GM13976 (cell line): ENCODE measurements at places on chromosomes 12 and 14.

GRCh38 chr14:26929361-26929760, 331.5 kb upstream of the NOVA1 start:
- DNase-seq = no peak

DNA sequence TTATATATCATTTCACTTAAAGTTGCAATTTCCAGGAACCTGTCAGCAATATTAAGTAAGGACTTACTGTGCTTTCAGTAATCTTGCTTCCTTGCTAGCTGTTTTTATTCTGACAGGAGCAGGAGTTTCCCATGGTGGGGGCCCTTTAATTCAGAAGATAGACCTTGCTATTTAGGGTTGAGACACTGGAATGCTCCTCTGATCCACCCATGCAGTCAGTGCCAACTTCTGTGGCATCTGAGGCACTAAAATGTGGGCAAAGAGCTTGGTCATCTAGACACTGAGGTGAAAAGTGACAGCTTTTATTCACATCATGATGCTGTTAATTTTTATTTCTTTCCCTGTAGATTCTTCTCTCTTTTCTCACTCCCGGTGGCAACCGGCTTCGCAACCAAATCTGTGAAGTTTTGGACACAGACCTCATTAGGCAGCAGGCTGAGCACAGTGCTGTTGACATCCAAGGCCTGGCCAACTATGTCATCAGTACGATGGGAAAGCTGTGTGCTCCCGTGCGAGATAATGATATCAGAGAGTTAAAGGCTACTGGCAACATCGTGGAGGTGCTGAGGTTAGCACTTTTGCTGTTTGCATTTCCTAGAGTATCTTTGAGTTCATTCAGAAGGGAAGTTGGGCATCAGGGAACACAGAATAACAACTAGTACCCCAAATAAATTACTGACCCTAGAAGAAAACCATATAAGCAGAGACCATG, 18.8 kb downstream of the TCP11L2 start:
- no peak for DNase-seq

DNA sequence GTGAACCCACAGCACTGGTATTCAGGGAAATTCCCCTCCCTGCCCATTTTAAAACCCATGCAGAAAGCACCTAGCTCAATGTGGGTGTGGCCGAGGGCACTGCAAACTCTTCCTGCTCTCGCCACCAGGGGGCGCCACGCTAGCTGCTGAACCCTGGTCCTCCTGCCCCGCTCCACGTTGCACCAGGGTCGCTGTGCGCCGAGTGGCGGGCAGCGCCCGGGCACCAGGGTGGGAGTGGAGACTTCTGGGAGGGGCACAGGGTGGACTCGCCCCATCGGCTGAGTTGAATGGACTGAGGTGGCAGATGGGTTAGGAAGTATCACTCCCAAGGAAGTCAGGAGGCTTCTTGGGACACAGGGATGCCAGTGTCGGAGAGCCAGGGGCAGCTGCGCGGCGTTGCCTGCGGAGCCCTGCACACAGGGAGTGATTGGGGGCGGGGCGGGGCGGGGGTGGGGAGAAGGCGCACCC, 48.1 kb upstream of the BCL11B start:
- DNase-seq = peak; percentile 89

DNA sequence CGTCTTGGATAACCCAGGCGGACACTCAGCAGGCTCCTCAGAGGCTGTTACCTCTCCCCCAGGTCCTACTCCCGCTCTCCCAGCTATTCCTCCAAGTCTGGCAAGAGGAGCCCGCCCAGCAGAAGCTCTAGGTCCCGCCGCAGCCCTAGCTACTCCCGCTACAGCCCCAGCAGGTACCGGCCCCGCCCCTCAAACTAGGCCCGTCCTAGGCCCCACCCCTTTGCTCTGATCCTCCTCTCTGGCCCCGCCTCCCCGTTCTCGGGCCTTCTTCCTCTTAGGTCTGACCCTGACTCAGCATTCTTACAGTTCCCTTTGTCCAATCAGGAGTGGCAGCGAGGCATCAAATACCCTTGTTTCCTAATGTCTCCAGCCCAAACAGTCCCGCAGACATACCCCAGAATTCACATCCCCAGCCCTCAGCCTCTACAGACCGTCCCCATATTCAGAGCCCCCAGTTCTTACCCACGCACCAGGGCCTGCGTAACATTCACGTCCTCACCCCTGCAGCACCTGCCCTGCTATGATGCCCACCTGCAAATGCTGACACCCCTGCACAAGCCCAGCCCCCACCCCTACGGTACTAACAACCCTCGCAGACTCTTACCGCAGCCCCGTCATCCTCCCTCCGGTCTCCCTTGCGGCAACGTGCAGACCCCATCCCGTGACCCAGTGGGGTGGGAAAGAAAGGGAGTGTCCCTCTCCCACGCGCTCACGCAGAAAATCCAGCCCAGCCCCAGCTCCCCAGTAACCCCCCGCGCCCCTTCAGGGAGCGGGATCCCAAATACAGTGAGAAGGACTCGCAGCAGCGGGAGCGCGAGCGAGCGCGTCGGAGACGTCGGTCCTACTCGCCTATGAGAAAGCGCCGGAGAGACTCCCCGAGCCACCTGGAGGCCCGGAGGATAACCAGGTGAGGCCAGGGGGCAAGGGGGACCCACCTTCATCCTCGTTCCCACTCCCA, 25.0 kb upstream of the HSPB8 start:
- no peak for DNase-seq

DNA sequence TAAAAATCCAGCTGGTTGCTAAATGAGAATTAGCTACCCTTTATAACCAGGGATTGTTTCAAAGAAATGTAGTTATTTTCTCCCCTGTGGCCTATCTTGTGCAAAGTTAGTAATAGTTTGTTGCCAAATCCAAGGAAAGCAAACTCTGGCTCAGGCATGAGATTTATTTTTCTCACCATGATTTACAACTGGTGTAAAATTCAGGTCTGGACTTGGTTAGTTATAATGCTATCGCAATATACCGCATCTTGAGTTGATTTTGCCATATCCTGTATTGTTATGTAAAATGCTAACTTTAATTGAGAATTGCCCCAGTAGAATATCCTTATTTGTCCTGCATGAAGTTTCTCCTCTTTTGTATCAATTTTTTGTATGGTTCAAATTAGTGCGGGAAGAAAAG, 135.5 kb downstream of the CRADD start:
- DNase-seq = no peak

DNA sequence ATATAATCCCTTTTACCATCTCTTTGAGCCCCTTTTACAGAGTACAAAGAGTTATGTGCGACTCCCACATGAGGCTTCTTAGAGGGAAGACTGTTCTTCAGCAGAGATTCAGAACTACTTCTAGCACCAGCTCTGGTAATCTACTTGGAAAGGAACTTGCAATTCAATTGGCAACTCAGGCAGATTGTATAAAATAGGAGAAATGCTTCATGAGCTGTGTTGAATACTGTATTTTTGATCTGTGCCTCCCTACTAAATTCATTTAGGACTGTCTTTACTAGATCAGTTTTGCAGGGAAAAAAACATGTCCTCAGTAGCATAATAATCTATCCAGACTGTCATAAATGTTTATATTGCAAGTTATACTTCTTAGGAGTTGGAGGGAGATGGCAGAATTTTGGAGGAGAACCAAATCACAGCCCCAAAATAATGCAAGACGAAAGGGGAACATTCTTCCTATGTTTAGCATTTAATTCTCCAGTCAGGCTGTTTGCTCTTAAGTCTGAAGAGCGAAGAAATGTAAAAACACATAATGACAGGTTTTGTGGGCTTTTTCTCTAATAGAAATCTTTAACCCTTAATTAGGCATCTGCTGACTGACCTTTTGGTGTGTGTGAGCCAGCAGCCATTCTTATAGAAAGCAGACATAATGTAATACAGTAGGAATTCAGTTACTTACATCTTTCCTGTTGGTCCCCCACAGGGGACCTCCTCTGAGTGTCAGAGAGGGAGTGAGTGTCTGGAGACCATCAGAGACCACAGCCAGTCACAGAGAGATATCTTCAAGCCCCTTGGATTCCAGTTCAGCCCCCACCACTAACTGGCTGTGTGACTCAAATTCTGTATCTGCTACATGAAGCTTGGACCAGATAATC, 3.9 kb downstream of the ANO4 start:
- DNase-seq = no peak

DNA sequence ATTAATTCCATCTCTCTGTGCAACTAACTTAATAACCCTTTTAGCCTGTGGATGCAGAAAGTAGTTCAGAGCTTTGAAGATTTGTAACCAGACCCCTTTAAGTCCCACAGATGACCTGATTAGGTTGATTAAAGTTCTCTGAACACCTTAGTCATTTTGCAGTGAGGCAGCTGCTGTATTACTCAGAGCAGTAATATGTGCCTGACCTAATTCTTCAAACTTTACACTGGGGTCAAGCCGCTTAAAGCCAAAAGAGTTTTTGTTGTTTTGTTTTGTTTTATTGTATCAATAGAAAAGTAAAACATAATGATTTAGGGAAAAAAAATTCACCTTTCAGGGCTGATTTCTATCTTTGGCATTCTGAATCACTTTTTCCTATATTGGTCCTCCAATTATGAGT, 78.6 kb upstream of the PLEKHG7 start:
- no peak for DNase-seq

- DNase-seq = peak; percentile 59
Measured at GRCh38 chr12:1530592-1531152, 63.7 kb downstream of the FBXL14 start.

GRCh38 chr14:69270795-69271708, 11.1 kb downstream of the GALNT16 start:
- DNase-seq = no peak

GRCh38 chr14:93912782-93913181, 14.4 kb upstream of the FAM181A start:
- no peak for DNase-seq

- DNase-seq = no peak
Measured at GRCh38 chr14:73662487-73662943, 17.7 kb downstream of the DNAL1 start.

DNA sequence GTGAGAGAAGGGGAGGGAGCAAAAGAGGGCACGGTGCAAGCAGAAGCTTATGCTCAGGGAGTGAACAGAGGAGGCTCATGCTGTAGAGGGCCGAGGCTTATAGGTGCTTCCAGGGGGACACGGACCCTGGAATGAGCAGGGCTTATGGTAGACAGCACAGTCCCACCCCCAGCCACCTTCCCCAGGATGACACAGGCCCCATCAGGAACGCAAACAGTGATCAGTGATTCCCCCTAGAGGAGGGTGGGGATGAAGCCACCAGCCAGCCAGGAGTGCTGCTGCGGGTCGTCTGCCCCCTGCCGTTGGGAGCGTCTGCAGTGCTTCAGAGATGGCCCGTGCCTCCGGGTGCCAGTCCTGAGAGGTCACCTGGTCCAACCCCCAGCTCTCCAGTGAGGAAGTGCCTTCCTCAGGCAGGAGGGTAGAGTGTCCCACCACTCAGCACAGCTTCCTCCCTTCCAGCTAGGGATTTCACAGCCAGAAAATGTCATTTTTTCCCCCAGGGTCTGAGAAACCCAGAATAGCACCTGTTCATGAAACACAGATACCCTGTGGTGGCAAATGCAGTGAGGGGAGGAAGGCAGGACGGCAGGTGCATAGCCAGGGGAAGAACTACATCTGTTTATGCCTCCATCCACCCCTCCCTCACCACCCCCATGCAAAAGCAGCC, 60.7 kb downstream of the SLC6A12 start:
- peak; percentile 88 for DNase-seq

GRCh38 chr12:123449856-123450255, 8.1 kb upstream of the SNRNP35 start:
- DNase-seq = no peak

DNA sequence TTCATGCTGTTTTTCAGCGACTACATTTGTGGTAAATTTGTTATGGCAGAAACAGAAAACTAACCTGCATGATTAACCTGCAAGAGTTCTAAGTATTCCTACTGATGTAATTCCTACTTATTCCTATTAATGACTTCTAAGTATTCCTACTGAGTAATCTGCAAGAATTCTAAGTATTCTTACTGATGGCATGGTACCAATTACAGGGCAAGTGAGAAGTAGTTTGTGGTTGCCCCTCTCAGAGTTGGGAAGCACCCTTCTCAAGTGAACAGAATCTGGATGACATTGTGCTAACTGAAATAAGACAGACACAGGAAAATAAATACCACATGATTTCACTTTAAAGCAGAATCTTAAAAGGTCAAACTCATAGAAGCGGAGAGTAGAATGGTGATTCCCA, 100.9 kb upstream of the CPNE8 start:
- no peak for DNase-seq

- no peak for DNase-seq
Measured at GRCh38 chr14:69154779-69155178, 1.9 kb upstream of the DCAF5 start.

DNA sequence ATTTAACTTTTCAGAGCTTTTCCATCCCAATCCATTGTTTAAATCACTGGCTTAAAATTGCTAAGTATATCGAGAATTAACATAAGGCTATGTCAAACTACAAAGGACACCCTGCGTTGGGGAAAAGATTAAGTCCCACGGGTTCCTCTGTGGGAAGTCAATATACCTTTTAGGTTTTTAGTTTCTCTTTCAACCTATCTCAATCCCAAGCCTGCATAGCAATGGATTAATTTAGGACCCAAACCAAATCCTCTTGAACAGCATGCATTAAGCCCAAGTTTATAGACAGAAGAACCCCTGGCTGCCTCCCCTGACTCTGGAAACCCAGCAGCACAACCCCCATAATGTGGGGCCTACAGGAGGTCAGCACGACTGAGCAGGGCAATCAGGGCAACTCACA, 6.3 kb downstream of the CDCA4 start:
- no peak for DNase-seq

GRCh38 chr12:63224396-63224795, 73.4 kb upstream of the AVPR1A start:
- no peak for DNase-seq

GRCh38 chr12:13008741-13009380, 8.8 kb upstream of the HEBP1 start:
- DNase-seq = no peak

- no peak for DNase-seq
Measured at GRCh38 chr12:67789266-67789665, 140.7 kb downstream of the DYRK2 start.

- DNase-seq = no peak
Measured at GRCh38 chr14:67335781-67336180, 23.8 kb downstream of the ATP6V1D start.
